ENCODE measurements at places on chromosomes 6 and 20. TPM values are rescaled to one million over a fixed set of nuclear protein-coding genes. Genes with fewer than 3 reads are reported as not detected.

PTP4A1 gene
- total RNA-seq: 85.9 TPM

PSORS1C1 gene
- total RNA-seq: 0.48 TPM

C4A gene
- 4.3 TPM for total RNA-seq

SMPDL3A gene
- total RNA-seq: 0.68 TPM

TBC1D20 gene
- total RNA-seq: 16.8 TPM

NHSL1 gene
- 30.8 TPM for total RNA-seq

PRRT1 gene
- 1.8 TPM for total RNA-seq

SCRT2 gene
- not detected for total RNA-seq

CYP24A1 gene
- total RNA-seq: not detected

MYL9 gene
- total RNA-seq: 217 TPM

MAP3K4 gene
- 54.3 TPM for total RNA-seq

SULF2 gene
- 31.2 TPM for total RNA-seq

CLDN20 gene
- not detected for total RNA-seq

COL12A1 gene
- total RNA-seq: 1.4 TPM

GNRH2 gene
- 1.1 TPM for total RNA-seq

KIAA1586 gene
- total RNA-seq: 37.6 TPM

E2F1 gene
- total RNA-seq: 57.9 TPM

NOX3 gene
- not detected for total RNA-seq

SSTR4 gene
- not detected for total RNA-seq

GPR6 gene
- total RNA-seq: 0.20 TPM

ULBP1 gene
- total RNA-seq: 2.1 TPM

MACROD2 gene
- total RNA-seq: 1.6 TPM

METTL24 gene
- 0.61 TPM for total RNA-seq

COL21A1 gene
- total RNA-seq: 1.4 TPM

COX4I2 gene
- not detected for total RNA-seq

SAMD5 gene
- 0.29 TPM for total RNA-seq

TMEM170B gene
- 2.9 TPM for total RNA-seq

GPR31 gene
- not detected for total RNA-seq

PARD6B gene
- 27.4 TPM for total RNA-seq

SLC13A3 gene
- total RNA-seq: 17.5 TPM

TSPO2 gene
- total RNA-seq: not detected

ABCC10 gene
- 28.0 TPM for total RNA-seq

B3GALT4 gene
- total RNA-seq: 3.4 TPM

GFOD1 gene
- 6.1 TPM for total RNA-seq

CDK19 gene
- total RNA-seq: 7.0 TPM

GATA5 gene
- 0.39 TPM for total RNA-seq

NEURL2 gene
- total RNA-seq: 5.4 TPM

KCNQ2 gene
- 71.5 TPM for total RNA-seq

OTOR gene
- not detected for total RNA-seq

Data from H9 (cell line).